NCI-H2171 (cell line): ENCODE measurements at places on chromosomes 7 and 10.

DNA sequence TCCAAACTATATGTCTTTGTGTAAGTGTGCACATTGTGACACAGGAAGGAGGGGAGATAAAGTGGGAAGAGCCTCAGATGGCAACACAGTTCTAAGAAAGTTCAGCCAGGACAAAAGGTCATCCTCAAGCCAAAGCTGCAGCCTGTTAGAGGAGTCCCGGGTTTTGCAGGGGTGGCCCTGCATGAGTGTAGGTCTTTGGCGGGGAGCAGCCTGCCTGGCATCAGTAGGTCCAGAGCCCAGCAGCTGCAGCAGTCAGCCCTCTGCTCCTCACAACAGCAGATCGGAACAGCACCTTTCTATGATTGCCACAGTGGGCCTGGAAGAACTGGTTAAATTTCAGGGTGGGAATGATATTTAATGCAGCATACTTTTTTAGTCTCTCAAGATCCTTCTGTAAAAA is 13.5 kb upstream of the VDAC2 start:
- no peak for DNase-seq

- DNase-seq = no peak
These were observed 627.9 kb downstream of the SORCS3 start for GRCh38 chr10:105268961-105269360.

GRCh38 chr7:117143580-117143979 is 179.3 kb downstream of the WNT2 start:
- DNase-seq = no peak

DNA sequence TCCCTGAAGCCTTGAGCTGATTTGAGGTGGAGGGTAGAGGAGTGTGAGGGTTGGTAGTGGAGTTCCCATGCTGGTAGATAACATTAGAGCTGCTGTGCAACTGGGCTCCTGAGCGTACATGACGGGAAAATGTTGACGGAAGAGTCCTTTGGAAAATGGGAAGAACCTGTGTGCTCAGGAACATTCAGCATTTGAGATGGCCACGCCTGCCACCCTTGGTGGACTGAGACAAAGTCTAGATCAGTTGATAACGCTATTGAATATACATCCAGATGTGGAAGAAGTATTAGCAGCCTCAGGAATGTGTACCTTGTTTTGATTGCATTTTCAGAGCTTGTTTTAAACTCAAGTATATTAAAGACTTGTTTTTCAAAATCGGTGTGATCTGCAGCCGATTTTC is 16.1 kb downstream of the PCBD1 start:
- DNase-seq = no peak

GRCh38 chr7:22700559-22701002 is 26.4 kb upstream of the IL6 start:
- DNase-seq = no peak

- no peak for DNase-seq
These were observed 40.3 kb upstream of the ARID5B start for GRCh38 chr10:61860964-61861758.

DNA sequence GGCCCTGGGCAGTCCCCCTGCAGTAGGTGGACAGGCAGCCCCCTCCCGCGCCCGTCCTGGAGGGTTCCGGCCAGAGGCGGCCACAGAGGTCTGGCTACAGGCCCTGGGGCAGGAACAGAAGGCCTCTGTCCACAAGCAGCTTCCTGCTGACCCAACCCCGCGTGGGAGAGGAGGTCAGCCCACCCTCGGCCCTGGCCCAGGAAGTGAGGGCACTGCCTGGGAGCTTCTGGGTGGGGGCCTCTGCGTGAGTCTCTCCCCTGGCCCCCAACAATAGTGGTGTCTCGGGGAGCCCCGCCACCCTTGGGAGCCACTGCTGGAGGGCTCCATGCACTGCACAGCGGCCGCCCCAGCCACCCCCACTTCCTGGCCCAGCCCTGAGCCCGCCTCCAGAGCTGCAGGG is 4.7 kb downstream of the MICALL2 start:
- DNase-seq = no peak

- no peak for DNase-seq
These were observed 343.3 kb upstream of the MKI67 start for GRCh38 chr10:128469515-128469914.

DNA sequence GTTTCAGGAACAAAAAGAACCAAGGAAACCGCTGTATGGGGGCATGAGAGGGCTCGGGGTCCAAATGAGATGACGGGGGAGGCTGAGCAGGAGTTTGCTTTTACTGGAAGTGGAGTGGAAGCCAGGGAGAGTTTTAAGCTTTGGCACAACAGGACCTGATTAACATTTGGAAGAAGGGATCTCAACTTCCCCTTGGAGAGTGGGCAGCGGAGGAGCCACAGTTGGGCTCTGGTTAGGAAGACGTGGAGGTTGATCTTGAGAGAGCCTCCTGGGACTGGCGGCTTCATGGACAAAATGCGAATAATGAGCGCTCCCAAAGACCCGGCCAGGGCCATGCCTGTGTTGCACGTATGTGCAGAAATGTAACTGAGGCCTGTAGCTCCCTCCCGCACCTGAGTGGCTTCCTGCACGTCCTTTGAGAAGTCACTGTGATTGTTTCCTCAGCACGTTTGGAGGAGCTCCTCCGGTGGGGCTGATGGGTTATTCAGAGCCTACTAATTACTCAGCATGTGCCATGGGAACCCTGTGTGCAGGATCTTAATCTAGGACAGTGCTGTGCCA is 595.3 kb upstream of the MGMT start:
- DNase-seq = no peak

- no peak for DNase-seq
These were observed 4.1 kb upstream of the PCLO start for GRCh38 chr7:83166781-83167180.

DNA sequence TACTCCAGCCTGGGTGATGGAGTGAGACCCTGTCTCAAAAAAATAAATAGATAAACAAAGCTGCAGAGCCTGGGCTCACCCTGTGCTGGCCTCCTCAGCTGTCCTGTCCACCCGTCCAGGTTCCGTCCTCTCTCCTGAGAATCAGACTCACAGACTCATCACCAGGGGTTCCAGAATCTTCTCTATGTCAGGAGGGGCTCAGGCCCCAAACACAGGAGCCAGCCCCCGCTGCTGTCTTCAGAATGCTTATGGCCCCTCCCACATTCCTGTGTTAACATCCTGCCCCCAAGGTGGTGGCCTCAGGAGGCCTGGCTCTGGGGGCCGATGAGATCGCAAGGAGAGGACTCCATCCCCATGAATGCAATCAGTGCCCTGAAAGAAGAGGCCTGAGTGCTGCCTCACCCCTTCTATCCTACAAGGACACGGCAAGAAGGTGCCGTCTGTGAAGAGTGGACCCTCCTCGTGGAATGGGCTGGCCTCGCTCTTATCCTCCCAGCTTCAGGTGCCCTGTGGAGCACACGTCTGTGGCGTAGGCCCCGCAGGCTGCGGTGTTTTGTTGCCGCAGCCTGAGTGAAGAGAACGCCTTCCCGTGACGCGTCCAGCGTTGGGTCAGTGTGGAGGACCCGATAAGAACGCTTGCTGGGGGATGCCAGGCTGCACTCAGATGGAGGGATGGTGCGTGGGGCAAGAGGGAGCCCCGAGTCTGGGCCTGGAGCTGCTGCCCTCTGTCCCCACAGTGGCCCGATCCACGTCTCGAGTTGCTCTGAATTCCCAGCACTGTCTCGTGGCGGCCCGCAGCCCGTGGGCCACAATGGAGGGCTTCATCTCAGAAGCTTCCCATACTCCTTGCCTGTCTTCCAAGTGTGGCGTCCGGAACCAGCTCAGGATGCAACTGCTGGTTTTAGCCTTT is 77.1 kb downstream of the INPP5A start:
- DNase-seq = no peak

GRCh38 chr10:77371848-77372799 is 265.5 kb downstream of the KCNMA1 start:
- DNase-seq = no peak
